Activated CD4-positive, alpha-beta T cell treated with anti-CD3 and anti-CD28 coated beads, Interleukin-2, amount 10 ng/mL, durations not matched to agents 7 days and 5 days (primary cell): ENCODE measurements at places on chromosomes 6 and 20. TPM values are rescaled to one million over a fixed set of nuclear protein-coding genes. Genes with fewer than 3 reads are reported as not detected.

Gene COL12A1
- total RNA-seq, result not detected

Gene RPP21
- 37.5 TPM for total RNA-seq

Gene ASIP
- not detected for total RNA-seq

Gene RIMS1
- not detected for total RNA-seq

Gene RSPO3
- not detected for total RNA-seq

Gene GPSM3
- 274 TPM for total RNA-seq

DNA sequence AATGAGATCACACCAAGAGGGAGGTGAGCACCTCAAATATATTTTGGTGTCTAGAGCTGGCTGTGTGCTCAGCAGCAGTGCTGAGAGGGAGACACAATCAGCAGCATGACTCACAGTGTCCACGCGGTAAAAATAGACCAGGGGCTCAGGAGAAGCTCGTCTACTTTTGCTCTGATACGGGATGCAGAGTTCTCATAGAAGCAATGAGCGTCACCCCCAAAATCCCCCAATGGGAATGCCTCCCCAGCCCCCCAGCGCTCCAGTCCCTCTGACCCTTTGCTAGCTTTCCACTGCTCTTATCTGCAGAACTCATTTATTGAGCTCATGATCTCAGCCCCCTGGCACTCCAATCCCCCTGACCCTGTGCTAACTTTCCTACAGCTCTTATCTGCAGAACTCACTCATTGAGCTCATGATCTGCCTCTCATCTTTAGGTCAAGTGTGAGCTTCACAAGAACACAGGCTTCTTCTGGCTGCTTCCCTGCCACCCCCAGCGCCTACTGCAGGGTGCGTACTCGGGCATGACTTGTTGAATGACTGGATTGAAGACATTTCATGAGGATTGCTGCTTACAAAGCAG lies 34.0 kb downstream of the SYNDIG1 start:
- no peak for DNase-seq
- no peak overlapping the region for H3K27ac ChIP-seq
- H3K27me3 ChIP-seq, result no peaks in the 10 kb centered on the region
- H3K36me3 ChIP-seq, result no peaks in the 10 kb centered on the region

GRCh38 chr6:169961772-169962561 lies 210.5 kb downstream of the ERMARD start:
- peaks cover 9% of the 10 kb centered on the region for H3K27me3 ChIP-seq
- DNase-seq, result no peak
- no peak overlapping the region for H3K27ac ChIP-seq
- no peaks in the 10 kb centered on the region for H3K36me3 ChIP-seq
- H3K4me1 ChIP-seq, result peaks cover 15% of the 10 kb centered on the region

GRCh38 chr6:30685157-30686008 lies 1.1 kb downstream of the PPP1R18 start:
- H3K4me3 ChIP-seq, result peak overlapping the region; percentile 100
- H3K27me3 ChIP-seq, result no peaks in the 10 kb centered on the region
- H3K36me3 ChIP-seq, result peaks cover 68% of the 10 kb centered on the region
- H3K27ac ChIP-seq, result peak overlapping the region; percentile 95
- H3K4me1 ChIP-seq, result peaks cover 32% of the 10 kb centered on the region

DNA sequence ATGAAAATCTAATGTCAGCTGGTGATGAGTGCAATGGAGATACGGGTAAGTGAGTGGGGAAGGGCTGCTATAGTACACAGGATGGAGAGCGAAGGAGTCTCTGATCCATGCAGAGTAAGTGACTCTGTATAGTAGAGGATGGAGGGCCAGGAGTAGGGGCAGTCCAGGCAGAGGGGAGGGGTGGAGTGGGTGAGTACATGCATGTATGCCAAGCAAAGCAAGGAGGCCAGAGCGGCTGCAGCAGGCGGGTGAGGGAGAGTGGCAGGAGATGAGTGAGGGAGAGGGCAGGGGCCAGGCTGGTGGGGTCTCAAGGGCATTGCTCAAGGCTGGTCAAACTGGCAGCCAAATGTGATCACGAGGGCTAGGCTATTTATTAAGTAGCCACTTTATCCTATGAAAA lies 94.0 kb downstream of the PREP start:
- no peak overlapping the region for H3K27ac ChIP-seq
- peaks cover 21% of the 10 kb centered on the region for H3K36me3 ChIP-seq
- no peak for DNase-seq
- H3K4me3 ChIP-seq, result no peak overlapping the region
- no peaks in the 10 kb centered on the region for H3K4me1 ChIP-seq

GRCh38 chr20:54167909-54168872 lies 5.6 kb downstream of the CYP24A1 start:
- no peak overlapping the region for H3K4me3 ChIP-seq
- H3K27ac ChIP-seq, result no peak overlapping the region
- peaks cover 8% of the 10 kb centered on the region for H3K4me1 ChIP-seq
- DNase-seq, result no peak

DNA sequence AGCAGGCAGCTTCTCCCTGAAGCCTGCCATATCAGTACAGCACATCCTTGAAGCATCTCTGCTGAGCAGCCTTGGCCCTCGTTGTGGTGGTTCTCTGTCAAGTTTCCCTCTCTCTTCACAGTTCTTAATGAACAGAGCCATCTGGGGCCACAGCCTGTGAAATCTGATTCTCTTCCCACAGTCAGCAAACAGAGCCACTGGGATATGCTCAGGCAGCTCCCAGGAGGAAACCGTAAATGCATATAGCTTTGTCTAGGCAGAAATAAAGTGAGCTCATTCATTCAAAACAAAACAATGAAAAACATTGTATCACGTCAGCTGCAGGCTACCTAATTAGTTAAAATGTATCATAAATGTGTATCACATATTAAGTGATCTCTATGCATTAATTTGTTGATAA lies 80.3 kb downstream of the TBC1D7 start:
- H3K36me3 ChIP-seq, result no peaks in the 10 kb centered on the region
- no peak overlapping the region for H3K4me3 ChIP-seq
- no peak overlapping the region for H3K27ac ChIP-seq
- H3K4me1 ChIP-seq, result no peaks in the 10 kb centered on the region

DNA sequence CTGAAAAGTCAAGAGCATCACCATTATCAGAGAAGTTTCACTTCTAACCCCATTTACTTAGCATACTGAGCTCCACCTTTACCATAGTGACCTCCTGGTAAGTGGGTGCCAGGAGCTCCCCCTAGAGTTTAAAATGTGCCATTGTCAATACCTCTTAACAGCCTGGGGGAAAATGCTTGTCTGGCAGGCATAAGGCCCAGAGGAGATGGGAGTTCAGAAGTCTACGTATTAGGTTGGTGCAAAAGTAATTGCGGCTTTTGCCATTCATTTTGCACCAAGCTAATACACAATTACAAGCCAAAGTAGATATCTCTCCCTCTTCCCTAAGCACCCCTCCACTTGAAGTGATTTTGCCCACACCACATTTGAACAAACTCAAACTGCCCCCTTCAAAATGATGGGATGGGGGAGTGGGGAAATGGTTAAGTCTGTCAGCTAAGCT lies 919.0 kb downstream of the KIF16B start:
- no peaks in the 10 kb centered on the region for H3K36me3 ChIP-seq
- DNase-seq, result peak; percentile 12
- H3K4me3 ChIP-seq, result no peak overlapping the region
- no peak overlapping the region for H3K27ac ChIP-seq
- H3K27me3 ChIP-seq, result no peaks in the 10 kb centered on the region

DNA sequence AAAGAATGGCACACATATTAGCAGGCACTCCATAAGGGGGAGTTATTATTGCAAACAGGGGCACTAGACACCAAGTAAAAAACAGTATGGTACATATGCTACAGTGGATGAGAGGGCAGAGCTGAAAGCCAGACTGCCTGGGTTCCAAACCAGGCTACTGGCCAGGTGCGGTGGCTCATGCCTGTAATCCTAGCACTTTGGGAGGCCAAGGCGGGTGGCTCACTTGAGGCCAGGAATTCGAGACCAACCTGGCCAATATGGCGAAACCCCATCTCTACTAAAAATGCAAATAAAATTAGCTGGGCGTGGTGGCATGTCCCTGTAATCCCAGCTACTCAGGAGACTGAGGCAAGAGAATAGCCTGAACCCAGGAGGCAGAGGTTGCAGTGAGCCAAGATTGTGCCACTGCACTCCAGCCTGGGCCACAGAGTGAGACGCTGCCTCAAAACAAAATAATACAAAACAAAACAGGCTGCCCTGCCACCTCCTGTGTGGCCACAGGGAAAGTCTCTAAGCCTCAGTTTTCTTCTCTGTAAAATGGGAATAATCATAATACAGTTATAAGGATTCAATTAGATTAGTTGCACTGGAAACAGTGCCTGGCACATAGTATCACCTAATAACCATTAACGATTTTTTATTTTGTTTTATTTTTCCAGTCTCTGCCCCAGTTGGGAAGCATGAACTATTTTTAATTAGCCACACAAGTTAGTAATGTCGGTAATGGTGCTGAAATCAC lies 7.5 kb upstream of the TTPAL start:
- H3K4me1 ChIP-seq, result no peaks in the 10 kb centered on the region
- no peak overlapping the region for H3K4me3 ChIP-seq
- H3K36me3 ChIP-seq, result no peaks in the 10 kb centered on the region
- H3K27me3 ChIP-seq, result no peaks in the 10 kb centered on the region

DNA sequence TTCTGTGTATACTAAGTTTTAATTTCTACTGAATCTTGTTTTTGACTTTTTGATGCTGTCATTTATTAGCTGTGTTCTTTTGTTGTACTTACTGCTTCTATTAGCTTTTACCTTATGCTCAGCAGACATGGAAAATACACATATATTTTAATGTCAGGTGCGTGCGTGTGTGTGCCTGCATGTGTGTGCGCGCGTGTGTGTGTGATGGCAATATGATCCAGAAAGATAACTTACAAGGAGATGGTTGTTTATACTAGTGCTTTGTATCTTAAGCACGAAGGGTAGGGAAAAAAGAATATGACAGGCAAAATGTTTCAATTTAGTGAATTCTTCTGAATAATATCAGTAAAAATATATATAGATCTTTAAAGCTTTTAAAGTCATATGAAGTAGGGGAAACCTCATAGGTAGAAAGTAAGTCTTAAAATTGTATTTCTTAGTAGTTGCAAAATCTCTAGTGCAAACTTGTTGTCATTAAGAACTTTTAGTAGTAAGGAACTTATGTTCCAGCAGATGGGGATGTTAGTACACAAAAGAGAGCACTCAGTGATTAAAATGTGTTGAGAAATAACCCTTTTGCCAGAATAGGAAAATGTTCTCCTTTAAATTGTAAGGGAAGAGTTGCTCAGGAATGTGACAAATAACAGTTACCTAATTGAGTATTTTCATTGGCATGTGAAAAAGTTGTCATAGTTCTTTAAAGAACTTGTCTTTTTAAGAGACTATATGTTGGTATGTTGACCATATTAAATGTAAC lies 13.2 kb downstream of the QKI start:
- H3K27ac ChIP-seq, result no peak overlapping the region
- peaks cover 11% of the 10 kb centered on the region for H3K4me1 ChIP-seq
- no peak overlapping the region for H3K4me3 ChIP-seq
- no peaks in the 10 kb centered on the region for H3K27me3 ChIP-seq

- no peaks in the 10 kb centered on the region for H3K4me1 ChIP-seq
- H3K27ac ChIP-seq, result no peak overlapping the region
- H3K27me3 ChIP-seq, result no peaks in the 10 kb centered on the region
- no peak overlapping the region for H3K4me3 ChIP-seq
- DNase-seq, result no peak
Observed at GRCh38 chr6:144683216-144684070, 398.3 kb downstream of the UTRN start.

GRCh38 chr6:148452876-148453275 lies 110.2 kb downstream of the SASH1 start:
- peaks cover 31% of the 10 kb centered on the region for H3K27me3 ChIP-seq
- H3K4me3 ChIP-seq, result no peak overlapping the region
- no peaks in the 10 kb centered on the region for H3K36me3 ChIP-seq
- peaks cover 37% of the 10 kb centered on the region for H3K4me1 ChIP-seq
- DNase-seq, result no peak

DNA sequence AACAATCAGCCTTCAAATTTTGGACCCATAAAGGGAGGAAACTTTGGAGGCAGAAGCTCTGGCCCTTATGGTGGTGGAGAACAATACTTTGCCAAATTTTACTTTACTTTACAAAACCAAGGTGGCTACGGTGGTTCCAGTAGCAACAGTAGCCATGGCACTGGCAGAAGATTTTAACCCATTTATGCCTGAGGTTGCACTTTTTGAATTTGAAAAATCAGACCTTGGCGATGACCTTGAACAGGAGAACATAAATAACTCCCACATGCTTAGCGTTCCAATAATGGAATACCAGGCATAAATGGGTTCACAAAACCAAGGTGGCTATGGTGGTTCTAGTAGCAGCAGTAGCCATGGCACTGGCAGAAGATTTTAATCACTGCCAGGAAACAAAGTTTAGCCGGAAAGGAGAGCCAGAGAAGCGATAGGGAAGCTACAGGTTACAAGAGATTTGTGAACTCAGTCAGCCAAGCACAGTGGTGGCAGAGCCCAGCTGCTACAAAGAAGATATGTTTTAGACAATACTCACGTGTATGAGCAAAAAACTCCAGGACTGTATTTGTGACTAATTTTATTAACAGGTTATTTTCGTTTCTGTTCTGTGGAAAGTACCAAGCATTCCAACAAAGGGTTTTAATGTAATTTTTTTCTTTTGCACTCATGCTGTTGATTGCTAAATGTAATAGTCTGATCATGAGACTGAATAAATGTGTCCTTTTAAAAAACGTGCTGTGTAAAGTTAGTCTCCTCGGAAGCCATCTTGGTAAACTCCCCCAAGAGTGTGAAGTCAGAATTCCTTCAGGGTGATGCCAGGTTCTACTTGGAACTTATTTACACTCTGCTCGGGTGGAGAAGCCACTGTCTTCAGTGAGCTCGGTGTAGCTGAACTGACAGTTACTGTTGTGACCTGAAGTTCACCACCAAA lies 6.7 kb downstream of the SFT2D1 start:
- DNase-seq, result no peak
- H3K36me3 ChIP-seq, result peaks cover 39% of the 10 kb centered on the region

DNA sequence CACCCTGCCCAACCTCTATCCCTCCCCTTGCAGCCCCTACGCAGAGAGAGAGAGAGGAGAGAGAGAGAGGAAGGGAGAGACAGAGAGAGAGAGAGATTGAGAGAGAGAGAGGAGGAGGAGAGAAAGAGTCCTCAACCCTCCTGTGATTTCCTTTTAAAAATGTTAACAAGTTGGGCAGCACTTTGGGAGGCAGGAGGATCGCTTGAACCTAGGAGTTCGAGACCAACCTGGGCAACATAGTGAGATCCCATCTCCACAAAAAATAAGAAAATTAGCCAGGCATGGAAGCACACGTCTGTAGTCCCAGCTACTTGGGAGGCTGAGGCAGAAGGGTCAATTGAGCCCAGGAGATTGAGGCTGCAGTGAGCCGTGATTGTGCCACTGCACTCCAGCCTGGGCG lies 30.1 kb downstream of the CPNE5 start:
- no peak for DNase-seq
- no peak overlapping the region for H3K4me3 ChIP-seq
- H3K36me3 ChIP-seq, result no peaks in the 10 kb centered on the region
- no peaks in the 10 kb centered on the region for H3K4me1 ChIP-seq

DNA sequence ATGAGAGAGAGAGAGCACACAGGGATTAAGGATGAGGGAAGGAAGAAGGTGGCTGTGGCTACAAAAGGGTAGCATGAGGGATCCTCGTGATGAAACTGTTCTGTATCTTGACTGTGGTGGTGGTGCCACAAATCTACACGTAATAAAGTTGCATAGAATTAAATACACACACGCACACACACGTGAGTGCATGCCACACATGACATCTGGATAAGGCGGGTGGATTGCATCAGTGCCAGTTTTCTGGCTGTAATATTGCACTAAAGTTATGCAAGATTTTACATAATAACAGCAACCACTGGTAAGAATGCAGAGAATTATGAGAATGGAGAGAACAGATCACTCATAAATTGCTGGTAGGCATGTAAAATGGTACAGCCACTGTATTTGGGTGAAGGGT lies 16.9 kb upstream of the STK35 start:
- DNase-seq, result no peak
- no peaks in the 10 kb centered on the region for H3K36me3 ChIP-seq
- H3K4me1 ChIP-seq, result no peaks in the 10 kb centered on the region
- peaks cover 26% of the 10 kb centered on the region for H3K27me3 ChIP-seq
